Aorta (tissue), 5 donors: ENCODE measurements at places on chromosomes 13 and 19. TPM values are rescaled to one million over a fixed set of nuclear protein-coding genes. Genes with fewer than 3 reads are reported as not detected.

DNA sequence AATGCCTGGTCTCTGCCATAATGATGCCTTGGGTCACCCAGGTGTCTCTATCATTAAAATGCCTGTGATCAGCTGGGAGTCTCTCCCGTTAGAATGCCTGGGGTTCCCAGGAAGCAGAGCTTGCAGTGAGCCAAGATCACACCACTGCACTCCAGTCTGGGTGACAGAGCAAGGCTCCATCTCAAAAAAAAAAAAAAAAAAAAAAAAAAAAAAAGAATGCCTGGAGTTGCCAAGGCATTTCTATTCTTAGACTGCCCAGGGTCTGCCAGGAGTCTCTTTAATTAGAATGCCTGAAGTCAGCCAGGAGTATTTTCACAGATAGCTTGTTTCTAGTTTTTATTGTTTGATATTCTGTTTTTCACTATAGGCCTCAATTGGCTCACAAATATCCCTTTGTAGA is 1552.5 kb downstream of the UQCRFS1 start:
- DNase-seq = no peak

DNA sequence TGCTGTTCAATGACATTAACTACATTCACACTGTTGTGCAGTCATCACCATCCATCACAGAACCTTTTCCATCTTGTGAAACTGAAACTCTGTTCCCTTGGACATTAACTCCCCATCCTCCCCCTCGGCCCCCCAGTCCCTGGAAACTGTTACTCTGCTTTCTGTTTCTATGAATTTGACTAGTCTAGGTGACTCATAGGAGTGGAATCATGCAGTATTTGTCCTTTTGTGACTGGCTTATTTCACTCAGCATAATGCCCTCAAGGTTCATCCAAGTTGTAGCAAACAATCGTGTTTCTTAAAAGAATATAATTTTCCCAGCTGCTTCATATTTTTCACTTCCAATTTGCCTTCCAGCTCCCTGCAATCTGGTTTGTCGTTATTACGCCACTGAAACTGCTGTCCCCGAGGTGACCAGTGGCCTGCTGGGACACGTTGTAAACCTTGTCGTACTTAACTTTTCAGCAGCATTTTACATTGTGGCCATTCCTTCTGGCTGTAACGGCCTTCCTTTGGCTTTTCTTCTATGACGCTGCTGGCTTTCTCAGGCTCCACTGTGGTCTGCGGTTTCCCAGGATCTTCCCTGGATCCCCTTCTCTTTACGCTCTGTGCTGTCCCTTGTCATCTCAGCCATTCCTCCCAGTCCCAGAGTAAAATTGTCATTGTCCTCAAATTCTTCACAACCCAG is 74.0 kb downstream of the DHRS12 start:
- peak; percentile 76 for DNase-seq

- DNase-seq = no peak
Observed at GRCh38 chr13:48155848-48156247, 60.9 kb upstream of the MED4 start.

RGL3 gene
- 78.5 TPM for polyA plus RNA-seq

DNA sequence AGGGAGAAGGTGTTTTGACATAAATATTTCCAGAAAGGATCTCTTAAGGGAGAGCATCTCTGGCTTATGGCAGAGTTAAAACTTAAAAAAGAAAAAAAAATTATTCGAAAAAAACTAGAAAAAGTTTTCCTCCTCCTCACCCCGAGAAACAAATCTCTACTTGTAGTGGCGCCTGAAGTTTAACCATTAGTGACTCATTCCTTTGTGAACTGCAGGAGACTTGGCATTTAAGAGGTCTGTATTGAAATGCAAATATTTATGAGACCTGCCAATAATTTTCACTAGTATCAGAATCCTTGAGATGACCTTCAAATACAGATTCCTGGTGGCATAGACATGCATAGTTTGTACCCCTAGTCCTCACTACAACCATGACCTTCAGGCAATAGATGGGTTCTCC is 64.9 kb upstream of the MED4 start:
- no peak for DNase-seq

DNA sequence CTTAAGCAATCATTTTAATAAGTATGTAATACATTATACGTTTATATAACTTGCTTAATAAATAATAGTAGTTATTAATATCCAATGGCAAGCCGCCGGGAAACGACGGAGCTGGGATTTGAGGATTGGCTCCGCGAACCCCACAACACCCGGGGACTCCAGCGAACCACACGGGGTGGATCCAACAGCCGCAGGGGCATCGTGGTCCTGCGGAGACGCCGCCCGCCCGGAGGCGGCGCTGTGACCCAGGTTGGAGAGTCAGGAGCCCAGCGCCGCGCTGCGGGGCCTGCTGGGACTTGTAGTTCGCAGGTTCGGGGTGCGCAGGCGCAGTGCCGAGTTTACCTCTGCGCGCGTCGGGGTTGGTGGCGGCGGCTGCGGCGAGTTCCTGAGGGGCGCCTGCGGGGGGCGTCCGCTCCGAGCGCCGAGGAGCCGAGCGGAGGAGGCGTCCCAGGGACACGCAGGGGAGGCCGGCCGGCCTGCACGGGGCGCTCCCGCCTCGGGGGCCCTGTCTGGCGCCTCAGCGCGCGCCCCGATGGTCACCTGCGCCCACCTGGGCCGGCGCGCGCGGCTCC is at the start of gene ZNF554:
TSS of gene ZNF554 (plus strand) at position 329 of the 572 bp plus-strand sequence. CDS start at position 533, 204 bp downstream.
- DNase-seq = peak; percentile 99
